ENCODE measurements at places on chromosomes 5 and 9. TPM values are rescaled to one million over a fixed set of nuclear protein-coding genes. Genes with fewer than 3 reads are reported as not detected.

DNA sequence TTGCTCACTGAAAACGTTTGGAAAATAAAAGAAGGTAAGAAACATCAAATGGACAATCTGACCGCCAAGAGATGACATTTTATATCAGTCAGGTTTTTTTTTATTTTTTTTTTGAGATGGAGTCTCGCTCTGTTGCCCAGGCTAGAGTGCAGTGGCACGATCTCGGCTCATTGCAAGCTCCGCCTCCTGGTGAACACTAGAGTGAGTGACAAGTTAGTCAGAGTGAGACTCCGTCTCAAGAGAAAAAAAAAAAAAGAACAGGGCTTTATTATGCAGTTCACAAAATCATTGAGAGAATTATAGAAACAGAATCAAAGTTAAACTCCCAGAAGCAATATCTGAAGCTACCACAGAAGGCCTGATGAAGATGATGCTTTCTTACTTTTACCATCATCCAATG lies 70.1 kb downstream of the DTWD2 start:
- no peak overlapping the region for H3K4me3 ChIP-seq
- no peak overlapping the region for H3K27ac ChIP-seq
- H3K4me1 ChIP-seq, result no peaks in the 10 kb centered on the region
- H3K27me3 ChIP-seq, result no peaks in the 10 kb centered on the region
- H3K36me3 ChIP-seq, result no peaks in the 10 kb centered on the region
- DNase-seq, result no peak

DNA sequence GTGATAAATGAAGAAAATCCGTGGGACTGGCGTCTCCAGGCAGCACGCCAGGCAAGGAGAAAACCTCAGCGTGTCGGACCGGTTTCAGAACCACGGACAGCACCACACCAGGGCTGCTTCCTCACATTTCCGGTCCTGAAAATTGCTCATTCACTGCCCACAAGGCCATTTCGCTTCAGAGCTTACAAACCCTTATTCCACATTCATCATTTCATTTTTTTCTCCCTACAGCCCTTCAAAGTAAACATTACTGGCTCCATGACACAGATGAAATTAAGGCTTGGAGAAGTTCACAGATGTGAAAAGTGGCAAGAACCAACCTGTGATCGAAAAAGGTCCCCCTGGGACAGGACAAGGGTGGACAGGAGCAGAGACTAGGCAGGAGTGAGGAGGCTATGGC lies 1.5 kb upstream of the GPRIN1 start:
- H3K27me3 ChIP-seq, result no peaks in the 10 kb centered on the region
- no peaks in the 10 kb centered on the region for H3K36me3 ChIP-seq
- DNase-seq, result peak; percentile 54
- H3K27ac ChIP-seq, result no peak overlapping the region
- H3K4me3 ChIP-seq, result no peak overlapping the region

DNA sequence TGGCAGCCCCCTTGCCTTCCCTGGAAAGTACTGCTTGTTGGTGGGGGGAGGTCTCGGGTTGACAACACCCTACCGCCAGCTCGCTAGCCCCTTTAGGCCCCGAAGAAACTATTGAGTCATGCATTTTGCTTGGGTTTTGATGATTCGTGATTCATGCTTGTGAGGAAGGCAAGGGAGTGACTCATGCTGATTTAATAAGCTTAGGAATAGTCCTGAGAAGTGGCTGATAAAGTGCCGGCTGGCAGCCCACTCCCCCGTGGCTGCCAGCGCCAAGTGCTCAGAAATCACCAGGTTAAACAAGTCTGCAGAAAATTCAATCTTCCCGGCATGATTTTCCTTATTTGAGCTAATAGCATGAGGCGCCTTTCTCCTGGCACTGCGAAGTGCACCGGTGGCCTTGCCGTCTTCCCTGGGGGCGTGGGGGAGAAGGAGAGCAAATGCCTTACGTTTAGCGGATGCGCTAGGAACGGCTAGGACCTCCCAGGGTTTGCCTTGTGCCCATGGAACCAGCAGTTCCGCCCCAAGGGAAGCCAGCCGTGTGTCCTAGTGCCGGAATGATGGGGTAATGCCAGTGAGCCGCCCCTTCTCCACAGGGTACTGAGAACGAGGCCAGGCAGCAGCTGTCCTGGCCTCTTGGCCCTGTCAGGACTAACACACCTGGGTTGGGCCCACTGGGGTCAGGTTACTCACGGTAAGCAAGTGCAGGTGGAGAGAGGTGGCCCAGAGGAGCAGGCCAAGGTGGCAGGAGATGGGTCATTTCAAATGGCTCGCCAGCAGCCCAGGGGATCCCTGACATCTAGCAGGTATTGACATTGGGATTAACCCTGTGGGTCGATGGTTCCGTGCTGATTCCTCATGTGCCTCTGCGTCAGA lies 151.9 kb downstream of the MACROH2A1 start:
- H3K36me3 ChIP-seq, result no peaks in the 10 kb centered on the region
- H3K4me1 ChIP-seq, result no peaks in the 10 kb centered on the region
- H3K4me3 ChIP-seq, result no peak overlapping the region
- DNase-seq, result no peak
- H3K27ac ChIP-seq, result no peak overlapping the region
- H3K27me3 ChIP-seq, result no peaks in the 10 kb centered on the region

TNC gene
- total RNA-seq, result 35.4 TPM

UBE2R2 gene
- 42.7 TPM for total RNA-seq

PCYOX1L gene
- total RNA-seq, result 20.7 TPM

Measured in prostate gland (tissue), 2 donors.